Right lobe of liver (tissue), 6 donors: ENCODE measurements at places on chromosomes 5 and 9.
A peak's percentile ranks its signal among the peaks of the same experiment; 100 is the strongest.

DNA sequence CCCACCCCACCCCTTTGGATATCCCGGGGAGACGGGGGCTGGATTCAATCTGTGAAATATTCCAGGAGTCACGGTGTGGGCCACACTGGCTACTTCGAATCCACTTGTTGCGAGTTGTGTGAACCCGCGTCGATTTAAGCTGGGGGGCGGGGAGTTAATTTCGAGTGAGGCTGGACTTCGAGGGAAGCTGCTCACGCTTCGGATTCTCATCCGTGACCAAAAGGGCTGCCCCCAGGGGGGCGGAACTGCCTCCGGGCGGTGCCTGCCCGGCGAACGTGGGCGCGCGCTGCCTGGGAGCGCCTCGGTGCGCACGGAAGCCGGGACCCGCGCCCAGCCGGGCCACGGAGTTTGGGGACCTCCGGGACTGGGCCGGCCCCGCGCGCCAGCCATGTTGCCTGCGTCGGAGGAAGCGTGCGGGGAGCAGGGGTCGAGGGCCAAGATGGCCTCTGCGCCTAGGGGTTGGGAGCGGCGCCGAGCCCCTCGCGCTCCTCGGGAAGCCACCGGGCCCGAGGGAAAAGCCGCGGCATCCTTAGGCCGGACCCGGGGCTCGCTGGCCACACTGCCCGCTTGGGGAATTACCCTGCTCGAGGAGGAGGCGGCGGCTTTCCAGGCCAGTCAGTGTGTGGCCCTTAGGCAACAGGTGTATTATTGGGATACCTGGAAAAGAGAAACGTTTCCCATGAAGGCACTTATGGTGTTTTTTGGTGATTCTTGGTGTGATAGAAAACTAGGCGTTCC lies 975 bp downstream of the OCLN start:
- H3K4me1 ChIP-seq = peaks cover 12% of the 10 kb centered on the region
- peak overlapping the region; percentile 97 for H3K27ac ChIP-seq
- H3K27me3 ChIP-seq = no peaks in the 10 kb centered on the region
- DNase-seq = peak; percentile 80

GRCh38 chr5:17470064-17470463 lies 28.0 kb upstream of the TAF11L2 start:
- H3K4me3 ChIP-seq = no peak overlapping the region
- H3K27ac ChIP-seq = no peak overlapping the region
- H3K27me3 ChIP-seq = no peaks in the 10 kb centered on the region
- H3K36me3 ChIP-seq = no peaks in the 10 kb centered on the region
- no peak for DNase-seq

- H3K27ac ChIP-seq = no peak overlapping the region
- H3K27me3 ChIP-seq = no peaks in the 10 kb centered on the region
- no peaks in the 10 kb centered on the region for H3K36me3 ChIP-seq
- DNase-seq = peak; percentile 26
- no peak overlapping the region for H3K4me3 ChIP-seq
These were observed 23.3 kb downstream of the CAVIN4 start for GRCh38 chr9:100601216-100601615.

DNA sequence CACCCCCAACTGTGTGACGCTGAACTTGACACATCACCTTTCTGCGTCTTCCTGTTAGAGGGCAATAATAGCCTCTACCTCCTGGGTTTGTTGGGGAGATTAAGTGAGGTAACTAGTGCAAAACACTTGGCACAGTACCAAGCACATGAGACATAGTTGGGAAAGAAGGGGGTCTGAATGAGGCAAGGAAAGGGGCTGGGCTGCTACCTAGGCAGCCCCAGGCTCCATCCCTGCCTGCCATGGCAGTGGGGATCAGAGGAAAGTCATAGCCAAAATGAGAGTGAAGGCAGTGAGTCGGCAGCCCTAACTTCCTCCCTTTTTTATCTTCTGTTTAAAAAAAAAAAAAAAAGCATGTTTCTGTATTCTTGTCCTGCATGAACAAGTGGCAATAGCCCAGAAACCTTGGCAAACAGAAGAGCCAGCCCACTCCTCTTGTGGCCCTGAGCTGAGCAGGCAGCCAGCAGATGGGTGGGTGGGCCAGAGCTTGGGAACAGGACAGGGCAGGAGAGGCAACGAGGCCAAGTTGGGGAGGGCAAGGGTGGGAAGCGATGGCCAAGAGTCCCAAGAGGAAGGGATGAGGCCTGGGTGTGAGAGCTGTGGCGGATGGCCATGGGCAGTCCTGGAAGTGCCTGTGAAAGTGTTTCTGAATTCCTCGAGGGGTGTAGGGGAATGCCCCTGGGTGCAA lies 11.4 kb downstream of the CAMK2A start:
- no peak overlapping the region for H3K4me3 ChIP-seq
- DNase-seq = no peak
- no peaks in the 10 kb centered on the region for H3K27me3 ChIP-seq
- H3K36me3 ChIP-seq = no peaks in the 10 kb centered on the region

GRCh38 chr9:12425878-12426864 lies 267.0 kb upstream of the TYRP1 start:
- H3K27me3 ChIP-seq = no peaks in the 10 kb centered on the region
- no peak overlapping the region for H3K27ac ChIP-seq
- no peaks in the 10 kb centered on the region for H3K4me1 ChIP-seq
- H3K36me3 ChIP-seq = no peaks in the 10 kb centered on the region
- no peak for DNase-seq

GRCh38 chr5:152274224-152274623 lies 130.9 kb downstream of the NMUR2 start:
- no peaks in the 10 kb centered on the region for H3K36me3 ChIP-seq
- H3K4me3 ChIP-seq = no peak overlapping the region
- H3K27me3 ChIP-seq = no peaks in the 10 kb centered on the region
- H3K4me1 ChIP-seq = no peaks in the 10 kb centered on the region

DNA sequence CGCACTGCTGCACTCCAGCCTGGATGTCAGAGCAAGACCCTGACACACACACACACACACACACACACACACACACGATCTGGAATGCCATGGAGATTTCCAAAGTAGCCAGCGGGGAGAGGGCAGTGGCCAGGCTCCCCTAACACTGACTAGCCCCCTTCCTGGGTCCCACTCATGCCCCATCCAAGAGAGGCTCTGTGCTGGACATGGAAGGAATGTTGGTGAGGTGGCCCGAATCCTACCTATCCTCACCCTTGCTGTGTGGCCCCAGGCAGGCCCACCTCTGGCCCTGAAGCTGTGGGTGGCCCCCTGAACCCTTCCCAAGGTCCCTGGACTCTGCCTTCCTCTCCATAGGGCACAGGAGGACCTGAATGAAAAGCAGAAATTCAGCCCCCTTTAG lies 7.3 kb downstream of the BRD3 start:
- H3K27ac ChIP-seq = no peak overlapping the region
- no peak overlapping the region for H3K4me3 ChIP-seq
- peaks cover 40% of the 10 kb centered on the region for H3K4me1 ChIP-seq
- H3K27me3 ChIP-seq = no peaks in the 10 kb centered on the region

DNA sequence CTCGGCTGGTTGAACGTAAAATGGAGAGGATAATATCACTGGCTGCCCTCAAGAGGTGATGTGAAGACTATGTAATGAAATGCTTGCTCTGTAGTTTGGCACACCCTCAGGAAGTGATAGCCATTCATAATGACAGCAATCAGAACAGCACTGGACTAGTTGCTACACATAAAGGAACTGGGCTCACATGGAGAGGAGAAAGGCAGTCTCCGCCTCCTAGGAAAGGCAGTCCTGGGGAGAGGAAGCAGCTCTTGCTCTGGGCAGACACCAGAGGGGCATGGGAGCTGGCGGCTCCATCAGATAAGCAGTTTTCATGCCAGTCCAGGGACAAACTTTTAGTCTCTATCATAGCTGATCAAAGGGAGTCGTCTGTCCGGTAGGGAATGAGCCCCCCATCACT lies 46.9 kb downstream of the ARHGEF37 start:
- no peak overlapping the region for H3K27ac ChIP-seq
- no peak for DNase-seq
- no peak overlapping the region for H3K4me3 ChIP-seq
- H3K36me3 ChIP-seq = no peaks in the 10 kb centered on the region

DNA sequence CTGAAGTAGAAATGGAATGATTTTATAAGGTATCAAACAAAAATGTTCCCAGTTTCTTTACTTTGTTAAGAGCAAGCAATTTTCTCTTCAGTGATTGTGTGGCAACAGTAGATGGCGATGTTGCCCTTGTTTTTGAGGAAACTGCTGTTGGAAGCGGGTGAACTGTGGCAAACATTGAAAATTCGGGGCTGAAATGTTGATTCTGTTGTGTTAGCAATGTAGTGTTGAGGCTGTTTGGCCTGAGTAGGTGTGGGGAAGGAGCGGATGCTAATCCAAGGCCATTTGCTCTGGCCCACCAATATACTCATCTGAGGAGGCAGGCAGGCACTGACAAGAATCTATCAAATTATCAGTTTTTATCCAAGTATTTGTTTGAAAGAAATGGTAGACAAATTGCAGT lies 129.8 kb downstream of the SLC12A2 start:
- no peaks in the 10 kb centered on the region for H3K36me3 ChIP-seq
- no peak overlapping the region for H3K4me3 ChIP-seq
- DNase-seq = no peak

DNA sequence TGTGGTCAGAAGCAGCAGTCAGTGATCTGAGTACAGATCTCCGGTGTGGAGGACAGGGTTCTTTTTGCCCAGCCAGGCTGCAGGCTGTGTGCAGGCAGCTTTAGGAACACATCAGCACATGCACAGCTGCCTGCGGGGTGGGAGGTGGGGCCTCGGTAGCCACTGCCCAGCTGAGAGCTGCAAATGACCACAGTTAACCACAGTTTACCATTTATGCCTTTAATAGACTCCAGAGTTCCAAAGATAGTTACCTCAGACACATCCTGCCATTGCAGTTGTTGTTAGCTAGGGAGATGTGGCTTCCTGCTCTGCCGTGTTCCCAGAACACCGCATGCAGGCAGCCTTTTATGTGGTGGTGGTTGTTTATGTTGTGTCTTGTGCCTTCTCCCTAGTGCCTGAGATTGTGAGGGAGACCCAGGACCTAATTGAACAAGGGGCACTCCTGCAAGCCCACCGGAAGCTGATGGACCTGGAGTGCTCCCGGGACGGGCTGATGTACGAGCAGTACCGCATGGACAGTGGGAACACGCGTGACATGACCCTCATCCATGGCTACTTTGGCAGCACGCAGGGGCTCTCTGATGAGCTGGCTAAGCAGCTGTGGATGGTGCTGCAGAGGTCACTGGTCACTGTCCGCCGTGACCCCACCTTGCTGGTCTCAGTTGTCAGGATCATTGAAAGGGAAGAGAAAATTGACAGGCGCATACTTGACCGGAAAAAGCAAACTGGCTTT lies 10.2 kb downstream of the EXOC3 start:
- no peaks in the 10 kb centered on the region for H3K36me3 ChIP-seq
- no peaks in the 10 kb centered on the region for H3K27me3 ChIP-seq
- H3K27ac ChIP-seq = no peak overlapping the region
- no peak overlapping the region for H3K4me3 ChIP-seq
- peak; percentile 28 for DNase-seq

DNA sequence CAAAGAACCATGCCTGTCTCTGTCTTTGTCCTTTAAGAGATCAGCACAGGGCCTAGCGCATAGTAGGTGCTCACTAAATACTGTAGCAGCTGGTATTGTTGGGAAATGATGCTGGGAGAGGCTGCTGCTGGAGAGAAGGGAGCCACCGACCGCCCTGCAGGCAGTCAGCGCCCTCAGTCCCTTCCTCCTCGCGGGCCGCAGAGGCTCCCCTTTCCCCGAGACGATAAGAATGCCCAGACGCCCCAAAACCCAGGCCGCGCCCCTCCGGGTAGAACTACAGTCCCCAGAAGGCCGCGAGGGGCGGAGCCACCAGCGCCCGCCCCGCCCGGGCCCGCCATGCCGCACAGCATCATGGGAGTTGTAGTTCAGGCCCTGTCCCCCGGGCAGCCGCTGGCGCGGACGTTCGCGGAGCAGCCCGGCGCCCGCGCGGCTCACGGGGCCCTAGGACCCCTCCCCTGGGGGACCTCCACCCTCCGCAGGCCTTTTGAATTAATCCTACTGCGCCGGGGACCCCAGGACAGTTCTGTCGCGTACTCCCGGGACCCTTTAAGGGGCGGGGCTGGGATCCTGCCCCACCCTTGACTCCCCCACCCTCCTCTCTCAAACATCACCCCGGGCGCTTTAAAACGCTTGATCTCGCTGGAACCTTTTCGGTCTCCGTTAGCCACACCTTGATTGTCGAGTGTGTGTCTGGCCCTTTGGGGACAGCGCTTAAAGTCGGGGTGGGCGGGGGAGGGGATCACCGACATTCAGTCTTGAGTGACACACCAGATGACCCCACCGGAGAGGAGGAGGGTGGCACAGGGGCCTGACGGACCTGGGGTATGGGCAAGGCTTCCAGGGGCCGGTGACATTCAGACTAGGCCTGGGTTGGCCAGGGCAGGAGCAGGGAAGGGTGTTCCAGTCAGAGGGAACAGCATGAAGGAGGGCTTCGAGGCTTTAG lies 24.8 kb upstream of the IER5L start:
- peak overlapping the region; percentile 75 for H3K27ac ChIP-seq
- H3K4me1 ChIP-seq = no peaks in the 10 kb centered on the region
- H3K36me3 ChIP-seq = no peaks in the 10 kb centered on the region
- peak overlapping the region; percentile 65 for H3K4me3 ChIP-seq
- H3K27me3 ChIP-seq = no peaks in the 10 kb centered on the region

- DNase-seq = no peak
- no peak overlapping the region for H3K4me3 ChIP-seq
- no peak overlapping the region for H3K27ac ChIP-seq
- H3K4me1 ChIP-seq = no peaks in the 10 kb centered on the region
These were observed 261.7 kb upstream of the PAPPA start for GRCh38 chr9:115891929-115892328.

GRCh38 chr9:93456504-93456903 lies 3.1 kb upstream of the FAM120AOS start:
- no peaks in the 10 kb centered on the region for H3K4me1 ChIP-seq
- no peaks in the 10 kb centered on the region for H3K27me3 ChIP-seq
- DNase-seq = no peak
- H3K4me3 ChIP-seq = no peak overlapping the region

DNA sequence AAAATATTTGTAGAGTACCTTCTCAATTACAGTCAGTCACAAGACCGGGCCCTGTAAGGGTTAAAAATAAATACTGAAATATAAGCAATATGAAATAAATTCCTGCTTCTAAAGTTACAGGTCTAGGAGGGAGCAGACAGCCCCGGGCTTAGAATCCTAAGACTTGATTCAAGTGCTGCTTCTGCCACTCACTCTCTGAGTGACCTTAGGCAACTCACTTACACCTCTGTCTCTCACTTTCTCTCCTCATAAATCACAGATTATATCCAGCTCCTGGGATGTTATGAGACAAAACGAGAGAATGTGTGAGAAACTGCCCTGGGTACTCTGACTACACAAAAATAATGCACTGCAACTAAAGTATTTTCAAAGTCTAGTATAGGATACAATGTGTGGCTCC lies 101.9 kb downstream of the PDE4D start:
- H3K4me3 ChIP-seq = no peak overlapping the region
- H3K4me1 ChIP-seq = no peaks in the 10 kb centered on the region
- no peaks in the 10 kb centered on the region for H3K36me3 ChIP-seq

DNA sequence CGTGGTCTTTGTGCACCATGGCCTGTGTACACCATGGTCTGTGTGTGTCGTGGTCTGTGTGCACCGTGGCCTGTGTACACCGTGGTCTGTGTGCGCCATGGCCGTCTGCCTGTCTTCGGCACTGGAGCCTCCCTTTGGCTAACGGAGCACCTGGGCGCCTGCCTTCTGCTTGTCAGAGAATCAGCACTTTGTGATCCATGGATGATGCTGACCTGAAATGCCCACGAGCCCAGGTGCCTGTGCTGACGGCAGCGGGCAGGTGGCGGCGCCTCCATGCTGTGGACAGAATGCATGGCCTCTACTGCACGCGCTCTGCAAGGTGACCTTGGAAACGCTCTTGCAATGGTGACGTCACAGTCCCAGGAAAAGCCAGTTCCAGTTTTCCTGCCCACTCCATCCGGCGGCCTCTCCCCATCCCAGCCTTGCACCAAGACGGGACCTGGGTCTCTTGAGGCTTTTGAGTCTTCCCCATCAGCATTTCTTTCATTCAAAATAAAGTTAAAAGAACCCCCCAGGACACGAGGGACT lies 14.6 kb downstream of the LCN9 start:
- no peaks in the 10 kb centered on the region for H3K36me3 ChIP-seq
- H3K27me3 ChIP-seq = no peaks in the 10 kb centered on the region
- no peak overlapping the region for H3K27ac ChIP-seq
